ENCODE measurements at places on chromosomes 6 and 20. TPM values are rescaled to one million over a fixed set of nuclear protein-coding genes. Genes with fewer than 3 reads are reported as not detected.

The LY86 gene
- 2.4 TPM for total RNA-seq

The COX4I2 gene
- 12.6 TPM for total RNA-seq

The MDFI gene
- 9.2 TPM for total RNA-seq

The COL19A1 gene
- total RNA-seq = 2.5 TPM

The THBS2 gene
- 74.8 TPM for total RNA-seq

The STMND1 gene
- total RNA-seq = not detected

The PSMB9 gene
- total RNA-seq = 25.9 TPM

The NOTCH4 gene
- total RNA-seq = 27.9 TPM

The FAM209B gene
- total RNA-seq = not detected

The GUCA1A gene
- total RNA-seq = not detected

The PNLDC1 gene
- 0.47 TPM for total RNA-seq

The VIP gene
- total RNA-seq = not detected

The ELOVL4 gene
- total RNA-seq = 0.58 TPM

The MRPS18A gene
- 34.8 TPM for total RNA-seq

The SEMG1 gene
- not detected for total RNA-seq

The FNDC11 gene
- 0.08 TPM for total RNA-seq

The ADTRP gene
- total RNA-seq = 0.18 TPM

The RHAG gene
- 0.60 TPM for total RNA-seq

The ZMYND8 gene
- 22.6 TPM for total RNA-seq

The SLC22A3 gene
- 5.2 TPM for total RNA-seq

Data from left cardiac atrium (tissue), 4 donors.